ENCODE measurements at places on chromosomes 7 and 10.

DNA sequence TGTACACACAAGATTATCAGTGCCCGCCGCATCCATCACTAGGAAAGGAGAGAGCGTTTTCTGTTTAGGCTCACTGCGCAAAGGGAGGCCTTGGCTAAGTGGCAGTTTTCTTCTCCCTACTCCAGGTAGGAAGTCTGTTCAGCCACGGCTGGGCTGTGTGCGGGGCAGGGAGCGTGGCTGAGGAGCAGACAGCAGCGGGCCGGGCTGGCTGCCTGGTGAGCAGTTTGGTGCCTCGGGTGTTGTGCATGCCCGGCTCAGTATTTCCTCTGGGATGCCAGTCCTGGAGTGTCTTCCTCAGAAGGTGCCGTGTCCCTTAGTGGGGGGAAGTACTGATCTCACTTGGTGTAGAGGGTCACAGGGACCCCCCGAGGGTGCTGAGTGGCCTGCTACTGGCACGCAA is 114.4 kb downstream of the NT5C2 start:
- no peak for DNase-seq

- no peak for DNase-seq
These were observed 15.2 kb upstream of the WNT2 start for GRCh38 chr7:117338020-117338419.

DNA sequence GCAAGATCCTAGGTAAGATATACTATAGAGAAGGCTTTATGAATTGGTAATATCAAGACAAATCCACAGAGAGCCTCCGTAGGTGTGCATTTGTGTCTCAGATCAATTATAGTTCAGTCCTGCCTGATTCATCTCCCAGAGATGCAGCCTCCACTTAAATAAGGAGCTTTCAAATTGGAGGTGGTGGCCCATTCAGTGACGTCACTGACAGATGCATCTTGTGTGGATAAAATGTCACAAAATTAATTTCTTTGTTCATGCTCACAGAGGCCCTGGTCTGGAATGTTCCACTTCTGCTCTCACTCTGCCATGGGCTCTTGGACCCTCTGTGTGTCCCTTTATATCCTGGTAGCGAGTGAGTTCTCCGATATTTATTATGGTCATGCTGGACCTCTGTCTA is 157.1 kb upstream of the PRSS58 start:
- DNase-seq, result no peak

- DNase-seq, result no peak
These were observed 188.7 kb downstream of the FGFR2 start for GRCh38 chr10:121409466-121410104.

DNA sequence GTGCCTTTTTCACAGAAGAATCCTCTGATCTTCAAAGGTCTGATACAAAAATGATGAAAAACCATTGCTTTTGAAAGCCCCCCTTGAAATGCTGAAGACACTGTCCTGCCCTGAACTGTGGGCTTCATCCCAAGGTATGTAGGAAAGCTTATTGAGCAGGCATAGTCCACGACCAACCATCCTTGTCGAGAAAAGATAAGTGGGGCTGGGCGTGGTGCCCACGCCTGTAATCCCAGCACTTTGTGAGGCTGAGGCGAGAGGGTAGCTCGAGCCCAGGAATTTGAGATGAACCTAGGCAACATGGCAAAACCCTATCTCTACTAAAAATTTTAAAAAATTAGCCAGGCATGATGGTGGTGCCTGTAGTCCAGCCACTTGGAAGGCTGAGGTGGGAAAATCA is 25.6 kb downstream of the TACR2 start:
- no peak for DNase-seq

- no peak for DNase-seq
These were observed 231.1 kb downstream of the GPR158 start for GRCh38 chr10:25405871-25406270.

DNA sequence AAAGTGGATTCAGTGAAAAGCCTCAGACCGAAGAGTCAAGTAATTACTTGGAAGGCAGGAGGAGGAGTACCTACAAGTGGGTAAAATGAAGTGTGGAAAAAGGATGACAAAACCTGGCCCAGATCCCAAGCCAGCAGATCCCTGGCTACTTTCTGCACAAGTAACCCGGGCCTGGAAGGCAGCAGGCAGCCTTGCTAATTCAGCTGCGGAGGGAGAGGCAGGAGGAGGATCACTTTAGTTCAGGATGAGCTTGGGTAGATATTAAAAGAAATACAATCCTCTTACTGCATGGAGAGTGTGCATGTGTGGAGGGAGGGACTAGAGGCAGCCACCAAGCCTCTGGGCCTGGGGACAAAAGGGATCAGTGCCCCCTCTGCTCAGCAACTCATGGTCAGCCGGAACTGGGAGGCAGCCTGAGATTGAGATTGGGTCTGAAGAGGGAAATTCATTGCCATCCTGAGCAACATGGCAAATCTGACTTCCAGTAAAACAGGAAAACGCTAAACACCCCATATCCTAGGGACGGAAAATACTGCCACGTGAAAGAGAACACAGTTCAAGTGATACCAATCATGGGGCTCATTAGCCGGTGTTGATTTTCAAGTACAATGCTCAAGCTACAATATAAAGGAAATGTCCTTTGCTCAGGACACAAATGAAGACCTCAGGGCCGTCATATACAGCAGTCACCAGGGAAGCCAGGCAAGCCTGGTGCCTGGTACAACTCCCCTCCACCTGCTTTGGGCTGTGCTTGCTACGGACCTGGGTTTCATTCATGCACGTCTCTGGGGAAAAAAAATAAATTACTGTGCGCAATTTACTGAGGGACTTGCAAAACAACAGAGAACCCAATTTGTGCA is 1.3 kb downstream of the AMPH start:
- no peak for DNase-seq
